ENCODE measurements at places on chromosomes 2 and 18.

- no peak for DNase-seq
Measured at GRCh38 chr2:20496076-20496872, 49.4 kb downstream of the RHOB start.

DNA sequence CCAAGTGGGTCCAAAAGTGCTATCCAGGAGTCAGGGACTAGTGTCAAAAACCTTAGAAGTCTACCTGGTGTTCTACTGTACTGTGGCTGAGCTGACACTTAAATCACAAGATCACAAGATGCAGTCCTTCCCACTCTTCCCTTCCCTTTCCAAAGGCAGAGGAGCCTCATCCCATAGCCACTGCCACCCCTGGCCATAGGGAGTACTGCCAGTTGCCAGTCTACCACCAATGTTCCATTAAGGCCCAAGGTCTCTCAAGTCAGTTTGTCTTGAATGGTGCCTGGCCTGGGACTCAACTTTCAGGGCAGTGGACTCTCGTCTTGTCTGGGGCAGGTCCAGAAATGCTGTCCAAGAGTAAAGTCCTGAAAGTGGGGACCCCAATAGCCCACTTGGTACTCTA, 585.6 kb downstream of the NUP35 start:
- no peak for DNase-seq

- DNase-seq = no peak
Measured at GRCh38 chr2:152701198-152701597, 16.1 kb downstream of the PRPF40A start.

DNA sequence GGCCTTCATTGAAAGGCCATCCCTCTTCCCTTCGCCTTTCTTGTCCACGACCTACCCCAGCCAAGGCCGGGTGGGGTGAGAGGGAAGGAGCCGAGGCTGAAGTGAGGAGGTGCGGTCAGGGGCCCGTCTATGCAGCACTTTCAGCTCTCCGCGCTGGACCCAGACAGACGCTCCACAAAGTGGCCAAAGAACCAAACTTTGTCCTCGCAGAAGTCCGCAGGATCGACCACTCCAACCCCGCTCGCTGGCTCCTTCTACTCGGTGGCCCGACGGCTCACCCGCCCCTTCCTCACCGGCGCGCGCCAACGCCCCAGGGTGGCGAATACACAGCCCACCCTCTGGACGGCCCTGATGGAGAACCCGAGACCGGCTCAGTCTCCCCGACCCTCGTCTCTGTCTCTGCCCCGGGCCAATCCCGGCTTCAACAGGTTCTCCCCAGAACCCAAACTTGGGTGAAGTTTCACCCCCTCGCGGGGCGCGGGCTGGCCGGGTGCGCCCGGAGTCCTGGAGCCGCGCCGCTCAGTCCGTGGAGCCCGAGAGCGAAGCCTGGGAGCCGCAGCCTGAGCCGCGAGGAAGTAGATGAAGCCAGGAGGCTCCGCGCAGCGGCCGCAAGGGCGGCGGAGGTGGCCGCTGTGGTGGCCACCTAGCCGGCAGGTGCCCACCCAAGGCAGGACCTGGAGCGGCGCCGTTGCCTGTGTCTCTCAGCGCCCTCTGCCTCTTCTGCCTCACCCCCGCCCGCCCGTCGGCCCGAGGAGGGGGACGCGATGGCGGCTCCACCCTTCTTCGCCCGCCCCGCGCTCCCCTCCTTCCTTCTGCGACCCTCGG, 26.7 kb upstream of the ALPP start:
- DNase-seq = no peak

DNA sequence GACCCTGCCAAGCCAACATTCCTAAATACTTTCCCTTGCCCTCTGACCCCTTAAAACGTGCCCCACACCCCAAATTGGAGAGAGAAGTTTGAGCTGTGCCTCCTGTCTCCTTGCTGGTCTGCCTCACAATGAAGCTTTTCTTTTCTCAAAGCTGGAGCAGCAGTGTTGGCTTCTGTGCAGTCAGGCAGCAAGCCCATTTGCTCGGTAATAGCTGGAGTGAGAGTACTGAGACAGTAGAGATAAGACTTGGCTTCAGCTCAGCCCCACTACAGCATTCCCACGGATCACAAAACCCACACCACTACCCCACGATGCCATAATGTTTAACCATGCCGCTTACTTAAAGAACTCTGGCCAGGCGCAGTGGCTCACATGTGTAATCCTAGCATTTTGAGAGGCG, 73.0 kb downstream of the NCAPH start:
- DNase-seq = no peak

- no peak for DNase-seq
Measured at GRCh38 chr18:55076643-55077218, 117.5 kb upstream of the CCDC68 start.

- no peak for DNase-seq
Measured at GRCh38 chr2:118738524-118739308, 108.7 kb downstream of the EN1 start.

DNA sequence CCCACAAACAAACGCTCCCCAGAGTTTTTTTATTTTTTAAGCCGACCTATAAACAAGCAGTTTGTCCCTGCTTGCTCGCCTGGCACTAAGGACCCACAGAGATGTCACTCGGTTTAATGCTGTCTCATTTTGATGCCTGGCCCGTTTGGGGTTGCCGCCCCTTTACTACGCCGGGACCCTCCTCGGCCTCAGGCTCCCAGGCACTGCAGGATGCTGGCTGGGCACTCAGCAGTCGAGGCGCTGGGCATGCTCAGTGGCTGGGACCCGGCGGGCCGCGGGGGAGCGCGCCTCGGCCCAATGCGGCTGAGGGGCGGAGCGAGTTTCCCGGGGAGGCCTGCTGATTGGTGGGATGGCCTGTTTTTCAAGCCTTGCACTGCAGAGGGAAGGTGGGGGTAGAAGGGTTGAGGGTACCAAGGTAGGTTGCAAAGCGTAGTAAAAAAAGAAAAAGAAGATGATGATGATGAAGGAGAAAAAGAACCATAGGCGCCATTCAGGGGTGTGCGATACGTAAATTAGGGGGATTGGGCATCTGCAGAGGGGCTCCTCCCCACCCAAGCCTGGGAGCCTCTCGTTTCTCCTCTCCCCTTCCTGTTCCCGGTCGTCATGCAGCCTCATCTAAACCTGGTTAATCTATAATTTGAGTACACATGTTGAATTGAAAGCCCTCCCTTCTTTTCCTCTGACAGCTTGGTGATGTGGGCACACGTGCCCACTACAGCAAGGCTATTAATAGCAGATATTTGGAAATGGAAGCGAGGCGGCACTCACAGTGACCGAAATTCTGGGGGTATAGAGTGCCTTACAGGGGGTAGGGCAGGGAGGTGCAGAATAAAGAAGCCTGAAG, 1.5 kb upstream of the IRS1 start:
- DNase-seq = peak; percentile 95

DNA sequence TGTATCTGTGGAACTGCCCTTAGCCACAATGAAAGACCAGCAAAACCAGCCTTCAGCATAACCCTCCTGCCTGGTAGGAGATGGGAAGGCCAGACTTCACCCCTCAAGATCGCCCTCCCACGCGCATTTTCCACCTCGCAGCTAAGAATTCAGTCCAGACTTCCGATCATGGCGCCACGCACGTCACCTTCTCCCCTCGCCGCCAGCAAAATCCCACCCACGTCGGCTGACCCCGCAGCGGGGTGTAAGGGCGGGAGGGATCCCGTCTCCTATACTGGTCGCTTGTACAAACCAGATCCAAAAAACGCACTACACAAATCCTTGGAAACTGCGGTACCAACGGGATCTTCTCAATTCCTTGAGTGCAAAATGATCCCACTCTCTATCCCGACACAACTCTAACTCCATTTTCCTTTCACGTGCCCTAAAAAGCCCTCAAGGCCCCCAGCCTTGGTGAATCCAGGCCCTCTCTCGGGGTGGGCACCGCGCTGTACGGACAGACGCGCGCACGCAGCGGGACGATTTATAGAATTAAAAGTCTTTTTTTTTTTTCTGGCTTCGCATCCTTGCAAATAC, 1.0 kb upstream of the BMPR2 start:
- DNase-seq = peak; percentile 72

GRCh38 chr2:65919550-65920188, 487.3 kb upstream of the SPRED2 start:
- no peak for DNase-seq

DNA sequence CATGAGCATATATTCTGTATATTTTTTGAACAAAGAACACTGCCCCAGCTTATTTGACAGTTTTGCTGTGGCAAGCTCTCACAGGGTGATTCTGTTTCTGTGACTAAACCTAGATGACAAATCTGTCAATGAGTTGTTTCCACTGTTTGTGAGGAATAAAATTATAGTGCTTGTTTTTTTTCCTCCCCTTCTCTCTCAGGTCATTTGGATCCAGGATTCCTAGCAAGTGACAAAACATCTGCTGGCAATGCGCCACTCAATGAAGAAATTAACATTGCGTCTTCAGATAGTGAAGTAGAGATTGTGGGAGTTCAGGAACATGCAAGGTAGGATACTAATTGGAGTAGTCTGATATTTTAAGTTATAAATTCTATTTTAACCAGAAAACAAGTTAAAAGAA, 149.3 kb downstream of the HAUS1 start:
- DNase-seq = no peak

- peak; percentile 59 for DNase-seq
Measured at GRCh38 chr2:104862058-104862941, 8.4 kb downstream of the POU3F3 start.

DNA sequence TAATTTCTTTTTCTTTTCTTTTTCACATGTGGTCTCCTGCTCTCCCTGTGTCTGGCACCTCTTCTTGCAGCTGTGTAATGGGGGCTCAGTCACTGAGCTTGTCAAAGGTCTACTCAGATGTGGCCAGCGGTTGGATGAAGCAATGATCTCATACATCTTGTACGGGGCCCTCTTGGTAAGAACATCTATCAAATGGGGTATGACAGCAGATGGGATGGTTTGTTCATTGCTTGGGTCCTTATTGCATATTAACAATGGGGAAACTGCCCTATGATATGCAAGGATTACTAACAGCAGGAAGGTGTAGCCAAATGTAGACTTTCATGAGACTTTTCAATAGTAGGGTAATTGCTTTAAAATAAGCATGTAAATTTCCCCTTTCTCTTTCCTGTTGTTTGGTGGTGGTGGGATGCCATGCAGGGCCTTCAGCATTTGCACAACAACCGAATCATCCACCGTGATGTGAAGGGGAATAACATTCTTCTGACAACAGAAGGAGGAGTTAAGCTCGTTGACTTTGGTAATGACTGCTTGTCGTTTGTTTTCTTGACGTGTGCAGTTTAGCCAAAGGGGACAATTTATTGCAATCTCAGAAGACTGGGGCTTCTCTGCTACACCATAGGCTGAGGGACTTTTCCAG, 36.5 kb downstream of the MYO3B start:
- no peak for DNase-seq

- DNase-seq = no peak
Measured at GRCh38 chr18:75827751-75828287, 400.3 kb upstream of the SMIM21 start.

DNA sequence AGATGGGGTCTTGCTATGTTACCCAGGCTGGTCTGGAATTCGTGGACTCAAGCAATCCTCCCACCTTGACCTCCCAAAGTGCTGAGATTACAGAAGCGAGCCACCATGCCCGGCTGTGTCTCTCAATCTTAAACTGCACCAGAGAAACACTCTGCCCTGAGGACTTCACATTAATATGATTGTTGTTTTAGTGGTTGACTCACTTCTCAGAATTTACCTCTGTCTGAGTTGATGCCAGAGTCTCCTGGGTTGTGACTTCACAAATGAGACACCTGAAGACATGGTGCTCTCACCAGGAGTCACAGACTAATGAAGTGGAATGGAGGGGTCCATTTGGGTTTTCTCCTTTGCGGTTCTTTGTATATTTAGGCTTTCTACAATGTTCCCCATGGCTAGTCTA, 61.0 kb upstream of the TGIF1 start:
- no peak for DNase-seq

DNA sequence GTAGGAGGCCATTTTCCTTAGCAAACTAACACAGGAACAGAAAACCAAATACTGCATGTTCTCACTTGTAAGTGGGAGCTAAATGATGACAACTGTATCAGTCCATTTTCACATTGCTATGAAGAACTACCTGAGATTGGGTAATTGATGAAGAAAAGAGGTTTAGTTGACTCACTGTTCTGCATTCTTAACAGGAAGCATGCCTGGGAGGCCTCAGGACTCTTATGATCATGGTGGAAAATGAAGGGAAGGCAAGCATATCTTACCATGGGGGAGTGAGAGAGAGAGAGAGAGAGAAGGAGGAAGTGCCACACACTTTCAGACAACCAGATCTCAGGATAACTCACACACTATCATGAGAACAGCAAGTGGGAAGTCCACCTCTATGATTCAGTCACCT, 105.3 kb downstream of the PARD3B start:
- no peak for DNase-seq

GRCh38 chr2:6970976-6971480, 53.8 kb downstream of the RNF144A start:
- DNase-seq = no peak

DNA sequence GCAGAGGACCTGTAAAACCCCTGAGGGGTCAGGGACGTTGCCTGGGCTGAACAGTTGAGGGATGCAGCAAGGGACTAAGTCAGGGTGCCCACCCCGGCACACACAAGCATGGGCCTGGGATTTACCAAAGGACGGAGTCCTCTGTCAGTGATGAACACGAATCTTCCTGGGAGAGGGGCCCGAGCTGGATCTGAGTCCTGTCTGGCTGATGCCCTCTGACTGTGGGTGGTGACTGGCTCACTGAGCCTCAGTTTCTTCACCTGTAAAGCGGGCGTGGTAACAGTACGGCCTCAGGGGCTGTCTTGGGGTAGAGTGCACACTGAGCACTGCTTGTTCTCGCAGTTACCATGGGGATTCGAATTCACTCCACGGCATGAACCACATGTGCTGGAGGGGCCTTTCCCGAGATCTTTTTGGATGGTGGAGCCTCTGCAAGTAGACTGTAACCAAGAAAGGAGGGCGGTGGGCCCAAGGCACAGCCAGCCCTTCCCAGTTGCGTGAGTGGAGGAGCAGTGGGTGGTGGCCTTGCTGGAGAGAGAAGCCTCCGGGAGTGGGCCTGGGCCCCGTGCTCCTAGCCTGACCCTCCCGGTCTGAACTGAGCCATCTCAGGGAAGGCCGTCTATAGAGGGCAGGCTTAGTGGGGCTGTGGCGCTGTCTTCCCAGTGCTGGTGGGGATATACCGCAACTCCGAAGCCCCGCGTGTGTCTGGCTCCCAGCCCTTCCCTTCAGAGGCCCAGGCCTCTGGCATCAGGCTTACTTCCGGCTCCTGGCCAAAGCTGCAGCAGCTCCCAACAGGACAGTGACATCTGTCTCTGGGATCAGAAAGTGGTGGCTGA, 130.8 kb upstream of the HS6ST1 start:
- DNase-seq = no peak

DNA sequence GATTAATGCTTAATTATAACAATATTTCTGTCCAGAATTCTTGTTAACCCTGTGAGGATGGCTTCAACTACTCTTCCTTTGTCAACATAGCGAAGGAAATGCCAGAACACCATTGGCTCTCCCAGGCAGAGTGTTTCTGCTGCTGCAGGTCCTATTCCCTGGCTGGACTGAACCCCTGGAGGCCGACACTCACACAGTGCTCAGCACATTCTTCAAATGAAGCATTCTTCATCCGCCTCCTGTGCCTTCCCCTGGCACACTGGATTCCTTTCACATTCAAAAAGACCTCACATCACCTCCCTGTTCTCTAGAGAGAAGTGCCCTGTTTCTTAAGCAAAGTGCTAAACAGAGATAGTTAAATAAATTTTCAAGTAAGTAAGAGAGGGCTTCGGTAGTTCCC, 187.3 kb upstream of the MSH6 start:
- DNase-seq = no peak

- no peak for DNase-seq
Measured at GRCh38 chr2:18299423-18300212, 260.8 kb downstream of the RDH14 start.

All from glutamatergic neuron (in vitro differentiated cells).